ENCODE measurements at places on chromosomes 12 and 14. TPM values are rescaled to one million over a fixed set of nuclear protein-coding genes. Genes with fewer than 3 reads are reported as not detected.

Gene ANKS1B
- not detected for total RNA-seq

Gene ETFRF1
- 71.4 TPM for total RNA-seq

DNA sequence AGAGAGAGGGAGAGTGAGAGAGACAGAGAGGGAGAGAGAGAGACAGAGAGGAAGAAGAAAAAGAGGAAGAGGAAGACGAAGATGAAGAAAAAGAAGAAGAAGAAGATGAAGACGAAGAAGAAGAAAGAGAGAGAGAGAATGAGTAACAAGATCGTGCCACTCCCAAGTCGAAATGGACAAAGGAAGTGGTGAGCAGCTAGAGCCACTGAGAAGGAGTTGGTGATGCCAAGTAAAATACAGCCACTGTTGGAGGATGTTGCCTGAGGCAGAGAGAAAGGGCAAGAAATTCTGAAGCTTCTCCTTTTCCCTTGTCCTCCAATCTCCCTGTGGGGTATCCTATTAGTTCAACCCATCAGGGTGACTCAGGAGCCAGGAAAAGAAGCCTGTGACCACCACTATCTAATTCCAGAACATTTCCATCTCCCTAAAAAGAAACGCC is 12.5 kb upstream of the ANAPC5 start:
- DNase-seq = peak; percentile 53

DNA sequence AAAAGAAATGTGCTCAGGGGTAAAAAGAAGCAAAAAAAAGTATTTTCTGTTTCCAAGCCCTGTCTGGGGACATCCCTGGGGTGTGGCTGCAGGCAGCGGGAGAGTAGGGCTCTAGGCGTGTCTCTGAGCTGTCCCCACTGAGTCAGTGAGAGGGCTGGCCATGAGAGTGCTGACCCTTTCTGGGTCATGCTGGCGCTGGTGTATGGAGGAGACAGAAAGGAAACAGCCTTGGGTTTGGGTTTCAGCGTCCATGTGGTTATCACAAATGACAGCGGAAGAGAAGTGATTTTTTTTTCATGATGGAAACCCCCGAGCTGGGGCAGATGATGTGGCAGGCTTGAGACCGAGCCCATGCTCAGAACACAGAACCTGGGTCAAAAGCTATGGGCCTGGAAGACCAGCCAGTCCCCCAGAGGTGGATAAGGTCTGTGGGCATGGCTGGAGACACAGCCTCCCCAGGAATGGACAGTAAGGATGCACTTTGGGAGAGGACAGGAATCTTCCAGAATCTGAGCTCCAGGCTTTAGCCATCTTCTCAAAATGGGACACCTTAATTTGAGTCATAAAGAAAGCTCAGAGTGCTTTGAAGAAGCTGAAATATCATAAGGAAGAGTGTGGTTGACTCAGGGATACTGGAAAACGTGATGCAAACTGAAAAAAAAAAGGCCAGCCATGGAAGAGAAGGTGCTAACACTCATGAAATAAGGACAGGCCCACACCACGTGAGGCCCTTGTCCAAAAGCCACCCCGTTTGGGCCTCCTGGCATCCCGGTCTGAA is 36.2 kb downstream of the SYNE3 start:
- no peak for DNase-seq

Measured in MG63 (cell line).